Stimulated activated CD8-positive, alpha-beta memory T cell treated with anti-CD3 and anti-CD28 coated beads, Interleukin-4, amount 100 ng/mL, for 4 hours (primary cell): ENCODE measurements at places on chromosomes 4 and X.
A peak's percentile ranks its signal among the peaks of the same experiment; 100 is the strongest.

- no peak for DNase-seq
These were observed 35.1 kb downstream of the RBM47 start for GRCh38 chr4:40594261-40595178.

GRCh38 chr4:24686866-24687692, 102.7 kb upstream of the DHX15 start:
- DNase-seq: no peak

- no peak for DNase-seq
These were observed 716 bp downstream of the FHIP1A start for GRCh38 chr4:151409470-151410313.

GRCh38 chrX:79181401-79181800, 36.9 kb downstream of the GPR174 start:
- DNase-seq: no peak

GRCh38 chr4:156948738-156949137, 22.9 kb downstream of the PDGFC start:
- DNase-seq: no peak

DNA sequence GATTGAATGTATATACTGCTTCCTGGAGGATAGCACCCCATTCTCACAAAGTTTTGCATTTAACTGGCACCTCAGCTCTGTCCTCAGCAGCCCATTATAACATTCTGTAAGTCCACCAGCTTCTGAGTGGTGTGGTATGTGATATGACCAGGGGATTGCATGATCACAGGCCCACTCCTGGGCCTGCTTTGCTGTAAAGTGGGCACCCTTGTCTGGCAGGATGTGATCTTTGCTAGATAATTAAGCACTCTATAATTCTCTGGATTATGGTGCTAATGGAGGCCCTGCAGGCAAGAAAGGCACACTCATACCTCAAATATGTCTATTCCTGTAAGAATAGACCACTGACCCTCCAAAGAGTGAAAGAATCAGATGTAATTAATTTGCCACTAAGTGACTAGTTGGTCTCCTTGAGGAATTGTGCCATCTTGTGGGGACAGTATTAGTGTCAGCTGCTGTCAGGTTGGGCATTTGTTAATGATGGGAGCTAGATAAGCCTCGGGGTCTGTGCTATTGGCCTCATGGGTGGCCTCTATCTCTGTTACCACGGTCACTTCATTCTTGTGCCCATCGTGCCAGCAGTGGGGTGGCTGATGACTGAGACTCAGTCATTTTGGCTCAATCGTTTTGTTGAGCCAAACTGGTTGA, 2.2 kb upstream of the CFI start:
- DNase-seq: no peak

GRCh38 chrX:118974088-118974907, at the start of gene LONRF3:
LONRF3 (plus strand) TSS chrX:118974618; CDS start chrX:118974781, 163 bp downstream.
- DNase-seq: peak; percentile 48

DNA sequence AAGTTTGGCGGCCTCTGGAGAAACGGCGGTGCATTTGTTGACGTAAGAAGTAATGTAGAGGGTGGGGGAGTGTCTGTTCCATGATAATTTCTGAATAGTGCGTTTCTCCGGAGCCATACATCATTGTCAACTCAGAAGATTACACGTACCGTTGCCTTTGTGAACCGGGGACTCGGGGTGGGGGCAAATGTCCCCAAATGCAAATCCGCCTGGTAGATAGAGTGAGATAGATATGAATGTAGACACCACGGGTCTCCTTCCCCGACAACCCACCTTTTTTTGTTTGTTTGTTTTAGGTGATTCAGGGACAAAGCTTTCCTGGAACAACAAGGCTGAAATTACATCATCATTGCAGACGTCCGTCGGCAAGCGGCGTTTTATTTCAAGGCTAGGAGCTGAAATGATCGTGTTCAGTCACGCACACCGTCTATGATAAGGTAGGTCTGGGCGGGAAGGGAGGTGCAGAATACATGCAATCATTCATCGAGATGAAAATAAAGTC, 96.0 kb upstream of the PPP2R3B start:
- DNase-seq: no peak
